Effector CD4-positive, alpha-beta T cell (primary cell): ENCODE measurements at places on chromosomes 7 and 10.
A peak's percentile ranks its signal among the peaks of the same experiment; 100 is the strongest.

DNA sequence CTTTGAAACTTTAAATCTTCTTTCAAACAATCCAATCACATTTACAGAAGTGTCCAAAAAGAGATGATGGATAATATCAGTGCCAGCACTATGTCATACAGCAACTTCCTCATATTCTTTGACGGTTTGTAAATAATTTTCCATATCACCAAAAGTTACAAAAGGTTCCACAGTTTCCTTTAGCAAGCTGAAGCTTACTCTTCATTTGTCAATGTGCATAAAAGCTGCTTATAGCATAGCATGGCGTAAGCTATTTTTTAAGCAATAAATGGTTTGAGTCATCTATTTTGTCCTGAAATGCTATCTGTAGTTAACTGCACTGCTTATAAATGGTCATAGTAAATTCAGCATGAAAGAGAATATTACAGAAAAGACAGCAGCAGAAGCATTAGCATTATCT lies 95.1 kb downstream of the ETV1 start:
- no peak for DNase-seq

DNA sequence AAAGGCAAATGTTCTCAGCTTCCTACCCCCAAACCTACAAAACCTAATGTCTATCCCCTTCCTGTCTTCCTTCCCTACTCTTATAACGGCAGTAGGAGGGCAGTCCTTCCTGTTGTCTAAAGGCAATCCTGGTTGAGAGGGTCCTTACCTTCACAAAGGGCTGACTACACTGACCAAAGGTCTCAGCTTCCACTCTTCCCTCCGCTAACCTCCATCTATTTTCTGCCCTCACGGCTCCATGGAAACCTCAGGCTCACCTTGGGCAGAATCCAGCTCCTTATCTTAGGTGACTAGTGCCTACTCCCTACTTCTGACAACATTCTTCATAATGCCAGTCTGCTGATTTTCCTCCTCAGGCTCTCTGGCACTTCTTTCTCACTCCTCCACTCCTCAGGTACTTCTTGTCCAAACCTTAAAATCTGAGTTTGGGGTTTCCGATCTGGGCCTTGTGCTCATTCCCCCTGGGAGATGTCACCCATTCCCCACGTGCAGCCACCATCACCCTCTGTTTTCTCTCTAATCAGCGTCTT lies 542 bp downstream of the FBXL13 start:
- DNase-seq = no peak

- no peak for DNase-seq
Observed at GRCh38 chr10:100748231-100749058, 3.1 kb downstream of the PAX2 start.

DNA sequence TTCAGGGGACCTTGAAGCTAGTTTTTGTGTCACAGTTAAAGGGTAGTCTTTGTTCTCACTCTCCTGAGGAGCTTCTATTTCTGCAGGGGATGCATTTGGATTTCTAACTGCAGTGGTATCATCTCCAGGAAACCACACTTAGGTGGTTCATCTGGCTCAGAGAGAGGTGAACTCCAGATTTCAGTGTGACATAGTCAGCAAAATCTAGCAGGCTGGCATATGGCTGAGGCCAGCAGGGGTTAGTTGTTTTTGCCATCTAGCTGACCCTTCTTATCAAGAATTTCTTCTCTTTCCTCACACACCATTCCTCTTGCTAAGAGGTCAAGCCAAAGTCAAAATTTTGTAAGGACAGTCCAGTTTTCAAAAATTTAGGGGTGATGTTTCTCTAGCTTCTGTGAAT lies 248.2 kb downstream of the REEP3 start:
- DNase-seq = no peak

DNA sequence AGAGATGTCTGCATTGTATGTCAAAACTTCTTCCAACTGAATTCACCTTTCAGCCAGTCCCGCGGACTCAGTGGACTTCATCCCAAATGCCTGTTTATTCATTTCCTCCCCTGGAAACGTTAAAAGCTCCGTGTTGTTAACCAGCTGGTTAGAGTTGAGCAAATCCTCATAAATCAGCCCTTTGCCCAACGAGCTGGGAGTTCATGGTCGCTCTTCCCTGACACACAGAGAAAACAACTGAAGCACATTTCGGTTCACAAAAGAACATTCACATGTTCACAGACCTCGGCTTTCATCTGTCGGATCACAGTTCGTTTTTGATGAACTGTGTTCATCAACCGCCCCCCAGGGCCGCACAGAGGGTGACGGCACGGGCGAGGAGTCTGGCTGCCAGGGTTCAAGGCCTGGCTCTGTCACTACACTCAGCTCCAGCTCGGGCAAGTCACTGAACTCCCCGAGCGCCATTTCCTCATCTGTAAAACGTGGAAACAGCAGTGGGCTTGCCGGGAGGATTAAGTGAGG lies 62.6 kb downstream of the GLI3 start:
- DNase-seq = no peak

GRCh38 chr10:61779950-61780659 lies 117.4 kb downstream of the CABCOCO1 start:
- no peak for DNase-seq

- DNase-seq = no peak
Observed at GRCh38 chr7:135375908-135376699, 133.8 kb downstream of the CNOT4 start.

- no peak for DNase-seq
Observed at GRCh38 chr10:49112851-49113250, 2.5 kb downstream of the VSTM4 start.

DNA sequence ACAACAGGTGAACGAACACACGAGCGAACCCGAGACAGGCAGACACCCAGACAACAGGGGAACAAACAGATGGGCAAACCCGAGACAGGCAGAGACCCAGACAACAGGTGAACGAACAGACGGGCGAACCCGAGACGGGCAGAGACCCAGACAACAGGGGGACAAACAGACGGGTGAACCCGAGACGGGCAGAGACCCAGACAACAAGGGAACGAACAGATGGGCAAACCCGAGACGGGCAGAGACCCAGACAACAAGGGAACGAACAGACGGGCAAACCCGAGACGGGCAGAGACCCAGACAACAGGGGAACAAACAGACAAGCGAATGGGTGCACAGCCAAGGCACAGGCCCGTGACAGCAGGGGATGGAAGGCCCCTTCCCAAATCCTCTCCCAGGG lies 264.7 kb downstream of the ELFN1 start:
- DNase-seq = no peak

GRCh38 chr7:131109011-131109758 lies 218.5 kb upstream of the MKLN1 start:
- no peak for DNase-seq

DNA sequence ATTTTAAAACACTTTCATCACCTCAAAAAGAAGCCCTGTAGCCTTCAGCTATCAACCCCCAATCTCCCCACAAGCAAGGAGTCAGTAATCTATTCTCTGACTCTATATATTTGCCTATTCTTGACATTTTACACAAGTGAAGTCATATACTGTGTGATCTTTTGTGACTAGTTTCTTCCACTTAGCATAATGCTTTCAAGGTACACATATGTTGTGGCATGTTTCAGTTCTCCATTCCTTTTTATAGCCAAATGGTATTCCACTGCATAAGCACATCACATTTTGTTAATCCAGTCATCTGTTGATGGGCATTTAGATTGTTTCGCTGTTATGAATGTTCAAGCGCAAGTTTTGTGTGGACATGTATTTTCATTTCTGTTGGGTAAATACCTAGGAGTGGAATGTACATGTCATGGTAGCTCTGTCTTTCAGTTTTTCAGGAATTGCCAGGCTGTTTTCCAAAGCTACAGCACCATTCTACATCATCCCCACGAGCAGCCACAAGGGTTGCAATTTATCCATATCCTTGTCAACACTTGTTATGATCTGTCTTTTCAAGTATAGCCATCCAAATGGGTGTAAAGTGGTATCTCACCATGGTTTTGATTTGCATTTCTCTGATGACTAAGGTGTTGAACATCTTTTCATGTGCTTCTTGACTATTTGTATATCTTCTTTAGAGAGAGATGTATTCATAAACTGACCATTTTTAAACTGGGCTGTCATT lies 405.6 kb downstream of the KCNMA1 start:
- no peak for DNase-seq

DNA sequence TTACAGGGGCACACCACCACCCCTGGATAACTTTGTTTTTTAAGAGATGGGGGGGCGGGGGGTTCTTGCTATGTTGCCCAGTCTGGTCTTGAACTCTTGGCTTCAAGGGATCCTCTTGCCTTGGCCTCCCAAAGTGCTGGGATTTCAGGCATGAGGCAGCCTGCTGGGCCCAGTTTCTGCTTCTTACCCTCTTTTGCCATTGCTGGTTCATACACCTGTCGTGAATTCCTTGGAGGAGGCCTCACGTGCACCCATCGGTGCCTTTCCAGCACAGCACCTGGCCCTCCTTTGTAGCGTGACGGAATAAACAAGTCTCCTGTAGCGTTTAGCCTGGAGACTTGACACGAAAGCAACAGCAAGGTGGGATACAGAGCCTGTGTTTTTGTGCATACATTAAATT lies 75.5 kb downstream of the CARD11 start:
- no peak for DNase-seq

GRCh38 chr7:16754856-16755317 lies 1.3 kb downstream of the TSPAN13 start:
- DNase-seq = no peak

DNA sequence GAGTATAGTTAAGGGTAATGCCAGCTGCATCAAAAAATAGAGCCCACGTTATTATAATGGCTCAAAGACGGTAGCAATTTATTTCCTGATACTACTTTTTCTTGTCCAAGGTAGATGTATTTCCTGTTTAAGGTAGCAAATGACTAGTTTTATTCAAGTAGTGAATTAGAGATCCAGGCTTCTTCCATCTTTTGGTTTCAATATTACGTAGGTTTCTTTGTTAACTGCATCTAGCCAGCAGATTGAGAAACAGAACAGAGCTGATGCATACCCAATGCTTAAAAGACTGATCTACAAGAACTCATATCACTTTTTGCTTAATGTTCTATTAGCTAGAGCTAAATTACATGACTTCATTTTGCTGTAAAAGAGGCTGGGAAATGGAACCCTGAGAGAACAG lies 992.1 kb downstream of the NRG3 start:
- no peak for DNase-seq

GRCh38 chr7:158127241-158127640 lies 460.4 kb downstream of the PTPRN2 start:
- DNase-seq = no peak

- DNase-seq = peak; percentile 14
Observed at GRCh38 chr7:87600130-87601124, at the start of gene ABCB1. Gene ABCB1, minus strand, starts transcription at chr7:87600884. Its CDS starts 700 bp downstream, at chr7:87600184.

- no peak for DNase-seq
Observed at GRCh38 chr7:63233881-63234280, 764.8 kb upstream of the ZNF722 start.

DNA sequence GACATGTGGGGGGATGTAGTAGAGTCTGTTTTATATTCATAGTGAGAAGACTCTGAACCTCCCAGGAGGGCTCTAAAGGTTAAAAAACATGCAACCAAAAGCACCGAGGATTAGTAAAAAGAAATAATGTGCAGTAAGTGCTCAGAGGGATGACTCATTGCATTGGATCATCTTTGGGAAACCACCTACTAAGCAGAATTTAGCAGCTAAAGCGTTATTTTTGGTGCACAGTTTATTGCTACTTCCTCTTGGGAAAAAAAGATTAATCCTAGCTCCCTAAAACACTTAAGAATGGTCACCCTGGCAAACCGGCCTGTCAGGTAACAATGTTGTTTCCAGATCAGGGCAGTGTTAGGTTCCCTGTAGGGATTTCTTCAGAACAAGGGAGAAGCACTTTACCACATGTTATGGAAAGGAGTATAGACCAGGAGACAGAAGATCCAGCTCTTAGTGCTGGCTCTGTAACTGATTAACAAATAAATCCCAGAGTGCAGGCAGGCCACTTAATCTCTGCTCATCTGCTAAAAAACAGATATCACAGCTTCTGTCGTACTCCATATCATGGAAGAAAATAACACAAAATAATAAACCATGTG lies 44.8 kb upstream of the FAM133B start:
- DNase-seq = no peak

DNA sequence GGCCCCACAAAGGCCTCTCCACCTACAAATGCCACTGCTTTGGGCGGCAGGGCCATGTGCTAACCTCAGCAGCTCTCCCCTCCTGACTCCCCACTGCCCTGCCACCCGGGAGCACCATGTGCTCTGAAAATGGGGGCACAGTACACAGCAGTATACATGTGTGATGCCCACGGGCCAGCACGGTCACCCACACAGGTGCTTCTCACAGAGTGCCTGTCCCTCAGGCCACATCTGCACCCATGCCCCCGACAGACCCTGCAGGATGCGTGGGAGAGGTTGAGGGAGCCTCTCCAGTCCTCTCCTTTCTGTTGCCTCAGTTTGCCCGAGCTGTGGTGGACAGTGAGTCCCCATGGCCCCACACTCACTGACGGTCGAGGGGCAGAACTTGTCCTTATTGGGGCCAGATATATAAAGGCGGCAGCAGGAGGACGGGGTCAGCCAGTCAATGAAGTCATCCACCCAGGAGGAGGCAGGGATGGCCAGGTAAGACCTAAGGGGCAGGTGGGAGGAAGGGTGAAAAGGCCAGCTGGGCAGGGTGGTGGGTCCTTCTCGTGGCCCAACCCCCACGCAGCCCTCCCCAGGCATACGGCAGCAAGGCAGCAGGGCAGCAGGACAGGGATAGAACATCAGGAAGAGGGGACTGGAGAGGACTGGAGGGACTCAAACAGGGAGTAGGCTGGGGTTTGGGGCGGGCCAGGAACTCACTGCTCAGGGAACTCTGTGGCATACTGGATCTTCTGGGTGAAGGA lies 19.6 kb downstream of the NPC1L1 start:
- DNase-seq = no peak

DNA sequence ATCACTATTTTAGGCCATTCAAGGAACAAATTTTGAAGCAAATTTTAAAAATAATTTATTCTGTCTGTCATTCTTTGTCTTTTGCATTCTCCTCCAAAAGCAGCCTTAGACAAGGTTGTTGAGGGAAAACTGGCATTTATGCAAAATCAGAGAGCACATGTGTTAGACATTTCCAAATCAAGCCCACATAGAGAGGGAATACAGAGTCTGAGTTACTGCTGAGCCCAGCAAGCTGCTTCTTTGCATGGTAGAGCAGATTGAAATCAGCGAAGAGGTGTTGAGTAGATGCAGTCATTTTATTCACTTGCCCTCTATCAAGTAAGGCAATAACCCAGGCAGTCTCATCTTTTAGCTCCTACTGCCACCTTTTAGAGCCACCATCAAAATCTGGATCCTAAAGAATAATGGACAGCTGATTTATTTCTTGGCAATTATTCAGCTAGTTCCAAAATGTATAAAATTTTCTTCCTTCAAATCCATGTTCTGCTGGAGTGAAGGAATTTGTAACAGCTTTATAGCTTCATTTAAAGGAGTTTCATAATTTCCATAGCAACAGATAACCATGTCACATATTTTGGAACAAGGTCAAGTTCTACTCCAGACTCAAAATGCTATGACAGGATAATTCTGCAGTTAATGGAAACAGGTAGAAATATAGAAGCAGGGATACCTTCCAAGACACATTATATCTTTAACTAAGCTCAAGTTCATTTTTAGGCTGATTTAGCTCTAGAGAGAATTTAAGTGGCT lies 7.3 kb upstream of the PCDH15 start:
- DNase-seq = no peak

- no peak for DNase-seq
Observed at GRCh38 chr10:22481687-22482539, 136.6 kb downstream of the SPAG6 start.
